CD4-positive, alpha-beta T cell (primary cell): ENCODE measurements at places on chromosomes 5 and 9.

- H3K27me3 ChIP-seq, result peaks cover 3% of the 10 kb centered on the region
- no peak for DNase-seq
- peaks cover 9% of the 10 kb centered on the region for H3K4me1 ChIP-seq
- H3K4me3 ChIP-seq, result no peak overlapping the region
Measured at GRCh38 chr9:94625835-94626234, 13.5 kb downstream of the FBP1 start.

- no peaks in the 10 kb centered on the region for H3K36me3 ChIP-seq
- peaks cover 82% of the 10 kb centered on the region for H3K27me3 ChIP-seq
- H3K4me3 ChIP-seq, result no peak overlapping the region
- no peak overlapping the region for H3K27ac ChIP-seq
- peaks cover 38% of the 10 kb centered on the region for H3K4me1 ChIP-seq
Measured at GRCh38 chr5:77628840-77629508, 9.5 kb downstream of the OTP start.

- H3K4me3 ChIP-seq, result no peak overlapping the region
- H3K27me3 ChIP-seq, result no peaks in the 10 kb centered on the region
- H3K36me3 ChIP-seq, result peaks cover 66% of the 10 kb centered on the region
- H3K4me1 ChIP-seq, result no peaks in the 10 kb centered on the region
- no peak for DNase-seq
Measured at GRCh38 chr9:2065704-2066103, 50.6 kb downstream of the SMARCA2 start.

- no peaks in the 10 kb centered on the region for H3K27me3 ChIP-seq
- H3K36me3 ChIP-seq, result no peaks in the 10 kb centered on the region
- H3K4me3 ChIP-seq, result no peak overlapping the region
- no peaks in the 10 kb centered on the region for H3K4me1 ChIP-seq
- no peak for DNase-seq
Measured at GRCh38 chr9:12231832-12232231, 461.4 kb upstream of the TYRP1 start.

DNA sequence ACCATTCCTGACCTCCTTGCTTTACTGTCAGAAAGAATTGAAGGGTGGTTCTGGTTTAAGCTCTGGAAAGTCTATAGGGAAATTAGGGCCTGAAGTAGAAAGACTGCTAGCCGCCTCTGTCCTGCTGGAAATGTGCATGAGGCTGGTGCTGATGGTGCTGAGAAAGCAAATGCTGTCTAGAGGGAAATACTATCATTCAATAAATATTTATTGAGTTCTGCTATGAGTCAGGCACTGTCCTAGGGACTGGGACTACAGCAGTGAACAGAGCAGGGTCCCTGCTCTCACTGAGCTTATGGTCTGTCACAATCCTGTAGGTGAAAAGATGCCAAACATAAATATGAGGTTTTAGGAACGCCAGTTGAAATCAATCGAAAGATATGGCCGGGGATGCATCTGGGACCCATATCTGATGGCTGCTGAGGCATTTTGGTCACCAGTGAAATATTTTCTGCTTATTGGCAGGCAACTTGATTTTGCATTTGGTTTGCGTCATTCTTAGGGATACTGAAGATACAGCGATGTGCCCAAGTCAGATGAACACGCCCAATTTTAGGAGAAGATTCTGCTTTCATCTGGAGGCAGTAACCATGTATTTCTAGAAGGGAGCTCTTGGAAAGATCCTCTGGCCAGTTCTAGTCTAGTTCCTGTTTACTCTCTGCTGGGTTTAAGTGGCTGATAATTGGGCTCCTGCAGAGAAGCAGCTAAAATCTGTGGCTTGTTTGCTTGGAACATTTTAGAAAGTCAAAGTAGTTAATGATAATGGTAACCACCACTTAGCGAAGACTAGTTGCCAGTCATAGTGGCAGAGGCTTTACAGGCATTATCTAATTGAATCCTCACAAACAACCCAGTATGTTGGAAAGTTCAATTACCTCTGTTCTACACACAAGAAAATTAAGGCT lies 73.3 kb downstream of the INSYN2B start:
- no peak overlapping the region for H3K4me3 ChIP-seq
- no peaks in the 10 kb centered on the region for H3K27me3 ChIP-seq
- H3K36me3 ChIP-seq, result peaks cover 7% of the 10 kb centered on the region
- DNase-seq, result no peak
- no peaks in the 10 kb centered on the region for H3K4me1 ChIP-seq

GRCh38 chr9:106800701-106801270 lies 62.2 kb upstream of the ZNF462 start:
- DNase-seq, result no peak
- H3K27ac ChIP-seq, result no peak overlapping the region
- H3K36me3 ChIP-seq, result no peaks in the 10 kb centered on the region
- H3K27me3 ChIP-seq, result no peaks in the 10 kb centered on the region
- no peak overlapping the region for H3K4me3 ChIP-seq

DNA sequence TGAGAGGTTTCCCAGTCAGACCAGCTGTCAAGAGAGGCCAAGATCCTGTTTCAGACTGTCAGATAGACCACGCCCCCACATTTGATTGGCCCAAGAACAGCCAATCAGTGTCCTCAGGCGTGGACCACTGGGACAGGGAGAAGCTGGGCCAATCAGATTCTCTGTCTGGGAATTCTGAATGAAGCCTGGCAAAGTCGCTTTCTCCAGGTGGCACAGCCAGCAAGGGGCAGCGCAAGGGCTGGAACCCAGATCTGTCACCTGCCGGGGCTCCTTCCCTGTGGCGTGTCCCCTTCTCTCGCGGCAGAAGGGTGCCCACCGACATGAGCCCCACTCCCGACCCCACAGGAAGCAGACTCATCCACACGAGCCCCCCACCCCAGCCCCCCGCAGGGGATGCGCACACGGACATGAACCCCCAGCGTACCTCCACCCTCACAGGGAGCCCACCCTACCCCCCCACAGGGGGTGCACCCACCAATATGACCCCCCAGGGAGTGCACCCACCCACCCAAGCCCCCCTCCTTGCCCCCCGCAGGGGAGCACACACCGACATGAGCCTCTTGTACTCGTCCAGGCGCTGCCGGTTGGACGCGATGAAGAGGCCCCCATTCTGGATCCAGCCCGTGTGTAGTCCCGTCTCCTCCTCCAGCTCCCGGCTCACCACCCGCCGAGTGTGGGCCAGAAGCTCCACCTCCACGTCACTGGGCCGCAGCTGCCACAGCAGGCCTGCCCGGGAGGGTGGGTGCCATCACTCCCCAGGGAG lies 6.1 kb downstream of the SARDH start:
- no peaks in the 10 kb centered on the region for H3K27me3 ChIP-seq
- no peak for DNase-seq
- H3K4me3 ChIP-seq, result no peak overlapping the region
- H3K4me1 ChIP-seq, result peaks cover 2% of the 10 kb centered on the region
- H3K27ac ChIP-seq, result no peak overlapping the region
- H3K36me3 ChIP-seq, result no peaks in the 10 kb centered on the region
